ENCODE measurements at places on chromosomes 1 and 21.

- DNase-seq, result no peak
These were observed 59.9 kb downstream of the CYYR1 start for GRCh38 chr21:26513212-26513611.

- DNase-seq, result no peak
These were observed 2.4 kb downstream of the ATP8B2 start for GRCh38 chr1:154327466-154328317.

DNA sequence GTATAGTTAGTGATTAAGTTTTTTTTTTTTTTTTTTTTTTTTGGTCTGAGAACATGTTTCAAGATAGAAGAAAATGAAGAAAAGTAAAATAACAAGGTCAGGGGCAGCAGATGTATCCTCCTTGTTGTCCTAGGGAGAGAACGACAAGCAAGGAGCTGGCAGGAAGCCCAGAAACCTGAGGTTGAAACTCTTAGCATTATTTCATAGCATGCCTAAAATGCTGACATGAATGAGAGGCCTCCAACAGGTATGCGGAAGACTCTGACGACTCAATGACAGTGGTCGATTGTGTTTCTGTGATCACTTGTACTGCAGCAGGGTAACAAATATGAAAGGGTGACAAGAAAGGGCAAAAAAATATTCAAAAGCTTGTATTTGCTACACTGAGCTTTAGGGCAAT is 415.9 kb downstream of the PLA2G4A start:
- no peak for DNase-seq

- no peak for DNase-seq
These were observed 6.1 kb downstream of the PRDM2 start for GRCh38 chr1:13706046-13706445.

GRCh38 chr1:109079240-109079622 is 3.4 kb upstream of the TAF13 start:
- no peak for DNase-seq

DNA sequence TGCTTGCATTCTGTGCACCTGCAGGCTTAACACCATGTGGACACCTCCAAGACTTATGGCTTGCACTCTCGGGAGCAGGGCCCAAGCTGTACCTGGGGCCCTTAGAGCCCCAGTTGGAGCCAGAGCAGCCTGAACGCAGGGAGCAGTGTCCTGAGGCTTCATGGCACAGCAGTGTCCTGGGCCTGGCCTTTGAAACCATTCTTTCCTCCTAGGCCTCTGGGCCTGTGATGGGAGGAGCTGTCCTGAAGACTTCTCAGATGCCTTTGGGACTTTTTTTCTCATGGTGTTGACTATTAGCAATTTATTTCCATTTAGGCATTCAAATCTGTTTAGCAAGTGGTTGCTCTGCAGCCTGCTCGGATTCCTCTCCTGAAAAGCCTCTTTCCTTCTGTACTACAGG is 11.0 kb downstream of the RPTN start:
- no peak for DNase-seq

- DNase-seq, result no peak
These were observed 14.6 kb downstream of the IKBKE start for GRCh38 chr1:206484901-206485300.

DNA sequence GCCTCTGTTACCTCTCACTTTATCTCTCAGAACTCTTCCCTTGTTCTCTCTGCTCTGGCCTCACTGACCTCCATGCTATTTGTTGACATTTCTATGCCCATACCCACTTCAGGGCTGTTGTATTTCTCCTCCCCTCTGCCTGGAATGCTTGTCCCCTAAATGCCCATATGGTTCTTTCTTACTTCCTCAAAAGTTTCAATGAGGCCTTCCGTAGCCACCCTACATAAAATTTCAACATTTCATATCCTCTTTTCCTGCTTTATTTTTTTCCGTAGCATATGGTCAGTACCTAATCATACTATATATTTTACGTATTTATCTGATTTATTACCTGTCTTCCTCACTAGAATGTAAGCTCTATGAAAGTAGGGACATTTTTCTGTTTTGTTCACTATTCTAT is 47.1 kb upstream of the ZYG11A start:
- DNase-seq, result no peak

All from activated CD4-positive, alpha-beta T cell treated with anti-CD3 and anti-CD28 coated beads, Interleukin-2, amount 50 U/mL, for 1 hour (primary cell).